Activated CD8-positive, alpha-beta memory T cell treated with anti-CD3 and anti-CD28 coated beads for 4 hours (primary cell): ENCODE measurements at places on chromosomes 5 and 9.

- no peak for DNase-seq
Observed at GRCh38 chr5:2991884-2992283, 240.4 kb upstream of the IRX2 start.

DNA sequence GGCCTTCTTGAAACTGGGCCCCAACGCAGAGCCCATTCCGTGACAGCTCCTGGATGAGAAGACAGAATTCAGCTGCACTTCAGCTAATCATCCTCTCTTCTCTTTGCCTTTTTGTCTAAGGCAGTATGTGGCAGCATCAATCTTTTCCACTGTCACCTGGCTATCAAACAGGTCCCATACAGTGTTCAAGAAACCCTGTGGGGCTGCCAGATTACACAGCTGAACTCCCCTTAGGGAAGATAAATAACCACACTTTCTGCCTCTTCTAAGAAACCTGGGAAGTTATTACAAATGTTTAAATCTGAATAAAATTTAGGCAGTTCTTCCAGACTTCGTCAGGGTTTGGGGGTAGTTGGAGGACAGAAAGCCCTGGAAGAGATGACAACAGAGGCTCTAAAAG lies 61.0 kb downstream of the SPEF2 start:
- no peak for DNase-seq

DNA sequence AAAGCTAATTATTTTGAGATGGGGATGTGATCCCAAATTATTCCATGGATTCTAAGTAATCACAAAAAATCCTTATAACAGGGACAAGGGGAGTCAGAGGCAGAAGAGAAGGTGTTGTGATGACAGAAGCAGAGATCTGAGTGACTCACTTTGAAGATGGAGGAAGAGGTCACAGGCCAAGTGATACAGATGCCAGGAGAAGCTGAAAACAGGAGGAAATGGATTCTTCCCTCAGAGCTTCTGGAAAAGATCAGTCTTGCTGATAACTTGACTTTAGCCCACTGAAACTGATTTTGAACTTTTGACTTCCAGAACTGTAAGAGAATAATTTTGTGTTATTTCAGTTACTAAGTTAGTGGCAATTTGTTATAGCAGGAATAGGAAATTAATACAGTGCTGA lies 105.3 kb downstream of the GCNT1 start:
- DNase-seq, result no peak

DNA sequence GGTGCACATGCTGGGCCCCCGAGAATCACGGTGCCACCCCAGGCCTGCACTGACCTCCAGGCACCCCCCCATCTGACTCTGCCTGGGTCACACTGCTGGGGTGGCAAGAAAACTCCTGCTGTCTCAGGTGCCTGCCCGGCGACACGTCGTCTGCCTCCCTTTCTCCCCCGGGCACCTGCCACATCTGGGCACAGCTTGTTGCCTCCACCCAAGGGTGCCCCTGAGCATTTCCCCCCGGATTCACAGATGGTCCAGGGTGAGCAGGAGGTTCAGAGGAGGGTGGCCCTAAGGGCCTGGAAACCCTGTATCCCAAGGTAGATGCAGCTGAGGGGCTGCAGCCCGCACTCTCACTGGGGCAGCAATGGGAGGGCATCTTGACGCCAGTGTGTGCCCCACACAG lies 14.9 kb upstream of the QSOX2 start:
- no peak for DNase-seq

- DNase-seq, result no peak
Observed at GRCh38 chr9:109171926-109172325, 4.9 kb upstream of the FRRS1L start.

DNA sequence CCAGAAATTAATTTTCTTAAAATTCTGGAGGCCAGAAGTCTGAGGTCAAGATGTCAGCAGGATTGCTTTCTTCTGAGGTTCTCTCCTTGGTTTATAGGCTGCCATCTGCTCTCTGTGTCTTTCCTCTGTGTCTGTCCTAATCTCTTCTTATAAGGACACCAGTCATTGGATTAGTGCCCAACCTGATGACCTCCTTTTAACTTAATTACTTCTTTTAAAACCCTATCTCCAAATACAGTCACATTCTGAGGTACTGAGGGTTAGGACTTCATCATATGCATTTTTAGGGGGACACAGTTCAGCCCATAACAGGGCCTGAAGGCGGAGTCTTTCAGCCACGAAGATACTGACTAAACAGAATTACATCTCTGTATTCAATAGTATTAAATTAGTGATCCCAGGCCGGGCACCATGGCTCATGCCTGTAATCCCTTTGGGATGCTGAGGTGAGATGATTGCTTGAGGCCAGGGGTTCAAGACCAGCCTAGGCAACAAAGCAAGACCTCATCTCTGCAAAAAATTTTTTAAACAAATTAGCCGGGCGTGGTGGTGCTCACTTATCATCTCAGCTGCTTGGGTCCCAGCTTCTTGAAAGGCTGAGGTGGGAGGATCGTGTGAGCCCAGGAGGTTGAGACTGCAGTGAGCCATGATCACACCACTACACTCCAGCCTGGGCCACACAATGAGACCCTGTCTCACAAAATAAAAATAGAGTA lies 5.9 kb upstream of the RPS6 start:
- DNase-seq, result no peak

DNA sequence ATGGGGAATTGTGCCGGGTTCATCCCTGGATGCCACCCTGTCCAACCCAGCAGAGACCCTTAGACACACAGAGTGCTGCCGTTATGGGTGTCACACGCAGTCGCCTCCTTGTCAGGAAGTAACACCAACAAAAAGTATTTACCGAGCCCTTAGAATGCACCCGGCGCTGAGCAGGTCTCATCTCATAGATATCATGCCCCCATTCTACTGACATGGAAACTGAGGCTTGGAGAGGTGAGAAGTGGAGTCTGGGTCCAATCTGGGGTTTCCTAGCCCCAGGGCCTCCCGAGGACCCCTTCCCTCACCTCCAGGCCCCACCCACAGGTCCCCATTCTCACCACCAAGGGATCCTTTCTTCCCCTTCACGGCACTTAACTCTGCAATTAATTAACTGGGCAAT lies 36.8 kb upstream of the BARHL1 start:
- no peak for DNase-seq

- no peak for DNase-seq
Observed at GRCh38 chr9:99433095-99433494, 211.0 kb downstream of the SEC61B start.

DNA sequence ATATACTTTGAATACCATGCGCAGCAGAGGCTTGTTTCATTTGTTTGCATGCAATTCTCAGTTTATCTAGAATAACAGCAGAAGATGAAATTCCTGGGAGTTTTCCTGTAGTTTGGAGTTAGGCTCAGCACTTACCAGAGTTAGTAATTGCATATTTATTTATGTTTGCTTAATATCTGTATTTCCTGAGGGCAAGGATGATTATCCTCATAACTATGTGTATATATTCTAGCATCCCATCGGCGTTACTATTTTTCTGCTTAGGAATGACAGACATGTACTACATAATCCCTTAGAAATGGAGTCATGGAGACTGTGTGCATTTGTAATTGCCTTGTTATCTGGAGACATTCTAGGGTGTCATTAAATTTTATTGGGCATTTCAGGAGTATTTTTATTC lies 1184.8 kb downstream of the DTWD2 start:
- no peak for DNase-seq

DNA sequence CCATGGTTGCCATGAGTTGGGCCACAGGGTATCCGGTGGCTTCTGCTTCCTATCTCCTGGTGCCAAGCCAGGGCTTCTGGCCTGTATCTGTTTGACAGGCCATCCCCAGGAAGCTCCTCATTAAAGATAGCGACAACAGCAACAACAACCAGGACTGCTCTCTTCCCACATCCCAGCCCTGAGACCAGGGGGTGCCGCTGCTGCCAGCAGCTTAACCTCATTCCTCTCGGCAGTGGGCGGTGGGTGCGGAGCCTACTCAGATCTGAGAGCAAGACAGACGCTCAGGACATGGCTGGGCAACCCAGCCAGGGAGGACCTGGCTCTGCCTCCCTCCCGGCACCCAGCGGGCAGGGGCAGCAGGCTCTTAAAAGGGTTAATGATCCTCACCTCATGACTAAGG lies 98.3 kb downstream of the PSD2 start:
- DNase-seq, result no peak

GRCh38 chr5:14062178-14062577 lies 81.0 kb upstream of the TRIO start:
- no peak for DNase-seq

- DNase-seq, result no peak
Observed at GRCh38 chr9:36691671-36692070, 119.0 kb downstream of the MELK start.
